ENCODE measurements at places on chromosomes 16 and 17.

DNA sequence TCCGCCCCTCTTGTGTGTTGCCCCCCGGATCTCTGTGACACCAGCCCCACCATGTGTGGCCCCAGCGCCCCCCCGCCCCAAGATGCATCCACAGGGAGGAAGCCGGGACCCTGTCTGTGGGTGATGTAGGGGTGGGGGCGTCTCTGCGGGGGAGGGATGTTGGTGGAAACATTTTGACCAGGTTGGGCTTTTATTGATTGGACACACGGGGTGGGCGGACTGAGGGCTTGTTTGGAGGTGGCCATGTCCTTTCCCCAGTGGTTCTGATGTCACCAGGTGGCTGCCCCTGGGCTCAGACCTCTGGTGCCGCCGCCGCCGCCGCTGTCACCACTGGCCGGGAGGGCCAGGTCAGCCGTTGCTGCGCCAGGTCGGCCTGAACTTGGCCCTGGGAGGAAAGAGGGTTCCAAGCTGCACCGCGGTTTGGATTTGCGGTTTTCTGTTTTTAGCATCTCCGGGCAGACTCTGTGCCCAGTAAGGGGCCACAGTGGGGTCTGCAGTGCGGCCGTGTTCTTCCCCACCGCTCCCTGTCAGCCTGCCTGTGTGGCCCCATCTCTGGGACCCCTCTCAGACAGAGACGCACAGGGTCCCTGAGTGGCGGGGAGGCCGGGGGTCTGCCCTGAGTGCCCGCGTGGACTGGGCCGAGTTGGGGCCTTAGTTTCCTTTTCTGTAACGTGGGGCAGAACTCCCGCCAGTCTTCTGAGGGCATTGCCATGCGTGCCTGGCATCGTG, 19.8 kb downstream of the GSE1 start:
- no peak for DNase-seq

GRCh38 chr16:73408716-73409115, 360.8 kb upstream of the ZFHX3 start:
- no peak for DNase-seq

DNA sequence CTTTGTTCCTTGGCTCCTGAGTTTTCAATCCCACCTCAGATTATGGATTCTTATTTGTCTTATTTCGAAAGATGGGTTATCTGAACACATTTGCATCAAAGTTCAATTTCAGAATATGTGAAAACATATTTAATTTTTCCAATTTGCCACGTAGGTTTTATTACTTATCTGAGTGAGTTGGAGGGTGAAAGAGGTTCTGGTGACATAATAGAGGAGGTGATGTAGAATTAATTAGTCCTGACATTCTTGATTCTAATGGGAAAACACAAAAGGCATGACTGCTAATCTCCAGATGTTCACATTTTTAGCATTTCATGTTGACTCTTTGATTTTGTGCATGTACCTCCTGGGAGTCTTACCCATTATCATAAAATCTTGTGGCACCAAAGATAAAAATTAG, 9.1 kb downstream of the TOM1L1 start:
- no peak for DNase-seq

DNA sequence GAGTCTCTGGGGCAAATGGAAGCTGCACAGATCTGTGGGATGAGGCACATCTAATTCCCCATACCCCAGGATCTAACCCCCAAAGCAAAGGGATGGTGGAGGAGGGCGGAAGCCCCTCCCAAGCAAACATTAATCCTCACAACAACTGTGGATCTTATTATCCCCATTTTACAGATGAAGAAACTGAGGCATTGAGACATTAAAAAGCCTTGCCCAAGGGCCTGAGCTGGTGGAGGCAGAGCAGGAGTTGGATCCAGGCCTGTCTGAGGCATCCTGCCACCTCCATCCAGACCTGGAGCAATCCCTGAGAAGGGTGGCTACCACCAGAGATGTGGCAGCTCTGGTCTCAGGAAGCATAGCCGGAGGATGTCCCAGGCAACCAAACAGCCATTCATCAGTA, 17.7 kb upstream of the CBFB start:
- no peak for DNase-seq

- DNase-seq = no peak
Observed at GRCh38 chr17:647324-648197, 67.1 kb downstream of the VPS53 start.

GRCh38 chr16:89343501-89344457, 126.3 kb downstream of the ZNF778 start:
- DNase-seq = no peak

DNA sequence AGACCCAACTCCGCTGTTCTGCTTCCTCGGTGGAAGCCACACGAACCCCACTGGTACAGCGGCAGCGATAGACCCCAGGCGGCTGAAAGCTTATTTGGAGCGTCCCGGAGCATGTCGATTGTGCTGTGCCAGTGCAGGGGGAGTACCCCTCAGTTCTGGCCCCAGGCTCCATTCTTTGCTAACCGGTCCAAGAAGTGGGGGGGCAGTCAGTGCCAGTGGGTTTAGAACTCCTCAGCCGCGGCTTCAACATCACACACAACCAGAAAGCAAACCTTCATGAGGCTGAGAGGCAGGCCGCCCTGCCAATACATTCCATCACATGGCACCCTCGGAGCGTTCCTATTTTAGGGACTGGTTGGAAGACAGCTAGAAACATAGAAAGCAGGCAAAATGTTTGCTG, 1.7 kb upstream of the MNT start:
- DNase-seq = no peak

DNA sequence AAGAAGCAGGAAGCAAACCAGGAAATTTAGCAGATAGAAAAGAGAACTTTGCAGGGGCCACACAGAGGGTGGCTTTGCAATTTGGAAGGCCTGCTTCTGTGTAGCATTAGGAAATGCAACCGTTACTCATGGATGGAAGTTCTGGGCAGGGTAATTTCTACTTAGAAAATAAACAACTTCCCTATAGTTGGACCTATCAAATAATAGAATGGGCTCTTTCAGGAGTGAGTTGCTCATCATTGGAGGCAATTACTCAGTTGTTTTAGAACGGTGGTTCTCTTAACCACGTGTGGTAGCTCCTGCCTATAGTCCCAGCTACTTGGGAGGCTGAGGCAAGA, 25.8 kb upstream of the HS3ST2 start:
- DNase-seq = no peak

GRCh38 chr16:54297154-54297553, 10.6 kb upstream of the IRX3 start:
- no peak for DNase-seq

DNA sequence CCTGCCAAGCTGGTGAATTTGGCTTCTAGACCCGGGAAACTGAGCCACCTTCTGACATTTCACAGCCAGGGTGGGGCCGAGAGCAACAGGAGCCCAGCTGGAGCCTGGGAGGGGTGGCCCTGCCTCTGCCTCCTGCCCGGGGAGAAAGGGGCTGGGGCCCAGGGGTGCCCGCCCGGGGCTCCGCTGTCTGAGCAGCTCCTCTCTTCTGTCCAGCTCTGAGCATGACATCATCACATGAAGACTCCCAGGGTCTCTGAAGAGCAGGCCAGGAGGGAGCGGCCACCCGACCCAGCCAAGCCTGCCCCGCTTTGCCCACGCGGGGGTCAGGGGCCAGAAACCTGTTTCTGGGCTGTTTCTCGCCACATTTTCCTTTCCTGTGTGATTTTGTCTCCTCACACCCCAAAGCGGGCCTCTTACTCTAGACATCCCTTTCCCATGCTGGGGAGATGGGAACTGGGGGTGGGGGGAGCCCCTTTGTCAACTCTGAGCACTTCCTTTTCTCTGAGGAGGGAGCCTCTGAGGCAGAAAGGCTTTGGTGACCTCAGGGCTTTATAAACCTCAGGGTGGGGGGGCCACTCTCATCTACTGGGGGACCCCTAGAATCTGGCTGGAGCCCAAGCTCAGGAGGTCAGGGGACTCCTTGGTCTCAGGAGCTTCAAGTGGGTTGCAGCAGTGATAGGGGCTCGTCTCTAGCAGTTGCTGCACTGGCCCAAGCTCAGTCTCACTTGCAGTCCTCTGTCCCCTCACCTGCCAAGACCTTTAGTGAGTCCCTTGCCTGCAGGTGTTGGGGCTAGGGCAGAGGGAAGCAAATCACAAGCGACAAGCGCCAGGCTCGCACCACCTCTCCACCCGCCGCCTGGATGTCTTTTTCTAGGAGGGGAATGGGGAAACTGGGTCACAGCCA, 7.6 kb downstream of the UBALD2 start:
- DNase-seq = peak; percentile 93

DNA sequence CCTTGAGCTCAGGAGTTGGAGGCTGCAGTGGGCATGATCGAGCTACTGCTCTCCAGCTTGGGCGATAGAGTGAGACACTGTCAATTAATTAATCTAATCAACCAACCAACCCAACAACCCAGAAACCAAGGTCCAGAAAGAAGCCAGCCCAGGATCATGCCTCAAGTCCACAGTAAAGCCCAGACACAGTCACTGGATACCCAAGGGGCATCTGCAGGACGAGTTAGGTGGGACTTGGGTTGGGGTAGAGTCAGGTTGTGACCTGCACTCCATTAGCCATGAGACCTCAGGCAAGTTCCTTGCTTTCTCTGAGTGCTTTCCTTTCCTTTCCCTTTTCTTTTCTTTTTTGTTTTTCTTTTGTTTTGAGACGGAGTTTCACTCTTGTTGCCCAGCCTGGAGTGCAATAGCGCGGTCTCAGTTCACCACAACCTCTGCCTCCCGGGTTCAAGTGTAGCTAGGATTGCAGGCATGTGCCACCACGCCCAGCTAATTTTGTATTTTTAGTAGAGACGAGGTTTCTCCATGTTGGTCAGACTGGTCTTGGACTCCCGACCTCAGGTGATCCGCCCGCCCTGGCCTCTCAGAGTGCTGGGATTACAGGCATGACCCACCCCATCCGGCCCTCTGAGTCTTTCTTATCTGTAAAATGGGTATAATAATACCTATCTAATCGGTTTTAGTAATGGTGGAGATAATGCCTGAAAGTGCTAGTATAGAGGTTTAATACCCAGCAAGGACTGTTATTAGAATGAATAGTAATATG, 3.5 kb upstream of the HSD17B1 start:
- DNase-seq = no peak

DNA sequence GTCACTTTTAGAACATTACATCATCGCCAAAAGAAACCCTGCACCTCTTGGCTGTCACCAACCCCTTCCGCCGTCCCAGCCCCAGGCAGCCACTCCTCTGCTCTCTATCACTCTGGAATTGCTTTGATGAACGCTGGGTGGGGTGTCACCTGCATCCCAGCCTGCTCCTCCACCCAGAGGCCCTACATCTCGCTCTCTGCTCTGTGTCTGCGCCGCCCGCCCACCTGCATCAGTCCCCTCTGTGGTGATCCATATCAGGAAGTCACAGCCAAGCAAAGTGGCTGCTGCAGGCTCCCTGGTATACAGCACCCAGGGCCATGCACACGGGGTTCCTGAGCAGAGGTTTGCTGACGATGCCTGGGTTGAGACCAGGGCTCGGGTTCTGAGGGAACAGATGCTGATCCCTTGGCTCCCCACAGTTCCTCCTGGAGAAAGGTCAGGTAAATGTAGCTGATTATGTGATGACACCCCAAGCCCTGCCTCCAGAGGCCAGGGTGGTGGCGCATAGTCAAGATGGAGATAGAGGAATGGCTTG, 30.8 kb downstream of the MPRIP start:
- DNase-seq = no peak

- DNase-seq = no peak
Observed at GRCh38 chr16:51854401-51854951, 692.5 kb downstream of the TOX3 start.

DNA sequence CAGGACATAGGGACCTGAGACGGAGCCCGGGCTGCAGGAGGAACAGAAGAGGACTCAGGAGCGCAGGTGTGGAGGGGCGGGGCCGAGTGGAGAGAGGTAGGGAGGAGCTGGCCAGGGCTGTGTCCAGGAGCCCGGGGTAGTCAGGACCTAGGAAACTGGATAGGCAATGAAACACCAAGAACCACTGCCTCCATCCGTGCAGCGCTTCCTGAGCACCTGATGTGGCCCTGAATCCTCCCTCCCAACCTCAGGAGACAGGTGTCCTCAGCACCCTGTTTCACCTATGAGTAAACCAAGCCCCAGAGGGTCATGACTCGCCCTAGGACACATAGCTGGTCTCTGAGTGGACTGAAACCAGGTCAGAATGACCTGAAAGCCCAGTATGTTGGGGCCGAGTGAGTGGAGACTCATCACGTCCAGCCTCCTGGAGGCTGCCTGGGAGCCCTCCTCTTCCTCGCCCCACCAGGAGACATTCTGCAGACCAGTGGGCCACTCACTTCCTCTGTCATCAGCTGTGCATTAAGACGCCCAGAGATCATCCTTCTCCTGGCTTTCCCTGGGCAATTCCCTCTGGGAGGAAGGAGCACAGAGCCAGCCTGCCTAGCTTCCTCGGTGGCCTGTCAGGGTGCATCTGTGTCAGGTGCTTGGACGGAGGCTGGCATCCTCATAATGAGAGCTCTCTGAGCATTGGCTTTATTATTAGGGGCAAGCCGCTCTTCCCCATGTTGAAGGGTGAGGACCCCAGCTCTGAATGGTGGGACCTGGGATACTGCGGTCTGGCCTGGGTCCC, 72.8 kb downstream of the SCNN1B start:
- no peak for DNase-seq

DNA sequence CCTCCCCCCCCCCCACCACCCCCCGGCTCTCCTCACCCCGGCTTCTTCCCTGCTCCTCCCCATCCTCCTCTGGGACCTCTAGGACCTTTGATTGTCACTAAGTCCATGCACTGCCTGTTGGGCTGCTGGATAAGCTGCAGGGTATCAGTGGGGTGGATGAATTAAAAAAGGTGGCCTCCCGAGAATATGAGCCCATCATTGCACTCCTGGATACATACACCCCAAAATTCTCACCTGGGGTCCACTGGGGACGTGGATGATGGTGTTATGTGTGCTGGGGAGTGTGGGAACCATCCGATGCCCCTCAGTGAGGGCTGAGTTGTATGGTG, 88.8 kb downstream of the IRF8 start:
- no peak for DNase-seq
